ENCODE measurements at places on chromosomes 13 and 19.

DNA sequence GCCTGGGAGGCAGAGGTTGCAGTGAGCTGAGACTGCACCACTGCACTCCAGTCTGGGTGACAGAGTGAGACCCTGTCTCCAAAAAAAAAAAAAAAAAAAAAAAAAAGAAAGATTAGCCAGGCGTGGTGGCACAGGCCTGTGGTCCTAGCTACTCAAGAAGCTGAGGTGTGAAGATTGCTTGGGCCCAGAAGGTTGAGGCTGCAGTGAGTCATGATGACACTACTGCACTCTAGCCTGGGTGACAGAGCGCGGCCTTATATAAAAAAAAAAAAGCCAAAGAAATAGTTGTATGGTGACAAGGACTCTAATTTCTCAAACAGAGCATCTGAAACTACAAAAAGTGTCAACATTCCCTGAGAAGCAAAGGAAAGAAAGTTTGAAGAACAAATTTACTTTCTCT, 3.4 kb downstream of the PBX4 start:
- peak; percentile 58 for DNase-seq

- no peak for DNase-seq
These were observed 17.2 kb upstream of the ZBTB7A start for GRCh38 chr19:4083677-4084546.

DNA sequence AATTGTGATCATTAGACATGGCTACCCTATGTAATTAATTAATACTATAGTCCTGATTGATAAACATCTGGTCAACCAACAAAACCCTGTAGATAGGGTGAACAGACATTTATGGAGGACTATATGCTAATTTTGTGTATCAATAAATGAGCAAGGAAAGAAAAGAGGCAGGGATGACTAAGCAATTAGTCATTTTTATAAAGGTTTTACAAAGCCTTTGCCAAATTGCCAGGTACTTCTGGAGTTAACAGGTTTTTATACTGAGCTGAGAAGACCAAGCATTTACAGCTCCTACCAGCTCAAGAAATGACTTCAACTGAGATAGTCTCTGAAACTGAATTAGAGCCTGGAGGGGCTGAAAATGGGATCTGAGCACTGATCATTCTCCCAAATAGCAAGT, 186.8 kb upstream of the PRR20A start:
- DNase-seq: no peak

- DNase-seq: peak; percentile 35
These were observed 603 bp downstream of the TM9SF2 start for GRCh38 chr13:99501848-99502301.

- DNase-seq: peak; percentile 73
These were observed 122.2 kb downstream of the KDM4B start for GRCh38 chr19:5091018-5091683.

DNA sequence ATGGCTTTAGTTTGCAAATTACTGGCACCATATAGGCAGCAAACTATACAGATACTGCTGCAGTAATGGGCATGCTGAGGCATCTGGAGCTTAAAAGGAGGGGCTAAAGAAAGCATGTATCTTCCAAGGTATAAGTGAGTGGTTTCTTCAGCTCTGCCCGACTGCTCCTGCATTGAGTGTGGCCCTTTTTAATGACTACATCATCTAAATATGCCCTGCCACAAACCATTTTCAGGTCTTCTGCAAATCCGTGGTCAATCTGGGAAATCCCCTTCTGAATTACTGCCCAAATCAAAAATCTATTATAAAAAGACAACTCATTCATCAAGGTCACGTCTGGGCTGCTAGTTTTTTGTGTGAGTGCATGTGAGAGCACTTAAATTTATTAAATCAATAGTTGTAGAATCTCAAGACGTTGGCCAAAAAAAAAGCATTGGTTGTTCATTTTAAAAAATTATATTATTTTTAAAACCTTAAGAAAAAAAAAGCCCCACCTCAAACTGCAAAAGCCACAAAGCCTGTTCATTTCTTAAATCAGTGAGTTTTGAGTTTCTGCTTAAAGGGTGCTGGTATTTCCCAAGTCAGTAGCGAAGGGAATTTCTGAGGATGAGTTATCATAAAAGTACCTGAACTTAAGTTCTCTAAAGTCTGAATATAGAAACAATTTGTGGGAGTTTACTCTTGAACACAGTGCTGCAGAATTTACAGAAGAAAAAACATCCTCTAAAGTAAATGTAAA, 16.3 kb downstream of the LCP1 start:
- no peak for DNase-seq

GRCh38 chr19:51359294-51359693, 6.9 kb downstream of the ETFB start:
- DNase-seq: peak; percentile 90

DNA sequence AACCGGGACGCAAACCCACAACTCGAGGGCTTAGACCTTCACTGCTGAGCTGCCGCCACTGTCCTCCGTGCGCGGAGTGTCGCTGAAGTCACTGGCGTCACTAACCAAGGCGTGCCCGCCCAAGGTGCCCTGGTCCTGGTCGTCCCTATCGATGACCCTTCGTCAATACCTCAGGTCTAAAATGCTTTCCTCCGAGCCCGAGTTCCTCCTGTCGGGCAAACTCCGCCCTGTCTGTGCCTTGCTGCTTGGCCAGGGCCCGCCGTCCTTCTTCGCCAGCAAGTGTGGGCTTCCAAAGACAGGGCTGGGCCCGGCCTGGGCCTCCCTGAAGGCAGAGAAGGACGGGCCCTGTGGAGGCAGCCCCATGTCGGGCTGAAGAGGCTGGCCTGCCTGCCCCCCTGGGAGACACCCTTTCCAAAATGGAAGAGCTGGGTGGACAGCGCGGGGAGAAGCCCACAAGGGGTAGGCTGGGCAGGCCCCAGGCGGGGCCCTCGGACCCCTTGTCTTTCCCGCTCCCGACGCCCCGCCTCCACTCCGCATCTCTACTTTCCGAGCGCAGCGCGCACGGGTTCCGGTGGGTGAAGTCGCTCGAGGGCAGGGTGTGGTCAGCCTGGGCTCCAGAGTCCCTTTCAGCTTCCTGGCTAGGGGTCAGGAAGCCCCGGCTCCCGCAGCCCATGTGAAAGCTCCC, 13.4 kb downstream of the RB1 start:
- no peak for DNase-seq

DNA sequence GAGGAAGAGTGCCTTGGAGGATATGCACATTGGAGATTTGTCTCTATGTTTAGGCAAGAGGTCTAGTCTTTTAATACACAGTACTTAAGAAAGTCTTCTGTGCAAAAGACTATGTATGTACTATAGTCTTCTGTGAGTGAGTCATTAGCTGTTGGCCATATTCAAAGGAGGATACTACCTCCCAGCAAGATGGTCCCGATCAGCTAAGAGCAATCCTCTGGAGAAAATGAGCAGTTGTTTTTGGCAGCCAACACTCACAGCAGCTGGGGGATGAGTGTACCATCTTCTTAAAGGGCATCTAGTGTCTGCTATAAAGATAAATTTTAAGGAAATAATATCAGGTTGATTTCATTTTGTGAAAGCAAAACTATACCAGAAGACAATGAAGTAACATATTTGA, 487.8 kb downstream of the KCTD12 start:
- no peak for DNase-seq

DNA sequence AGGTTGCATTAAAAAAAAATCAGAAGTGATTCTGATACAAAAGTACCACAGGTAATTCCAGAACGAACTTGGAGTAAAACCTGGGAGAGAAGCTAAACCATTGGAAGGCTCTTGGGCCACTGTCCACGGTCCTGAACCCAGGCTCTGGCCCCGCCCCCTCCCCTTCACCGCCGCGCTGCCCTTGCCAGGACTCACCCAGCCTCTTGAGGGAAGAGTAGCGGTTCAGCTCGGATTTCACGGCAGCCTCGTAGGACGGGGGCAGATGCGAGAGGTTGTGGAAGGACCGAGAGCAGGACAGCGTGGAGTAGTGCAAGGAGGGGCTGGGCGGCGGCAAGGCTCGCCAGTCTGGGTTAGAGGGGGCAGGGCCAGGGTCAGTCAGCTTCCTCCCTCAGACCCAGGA, 5.7 kb downstream of the SHISA7 start:
- DNase-seq: peak; percentile 39

DNA sequence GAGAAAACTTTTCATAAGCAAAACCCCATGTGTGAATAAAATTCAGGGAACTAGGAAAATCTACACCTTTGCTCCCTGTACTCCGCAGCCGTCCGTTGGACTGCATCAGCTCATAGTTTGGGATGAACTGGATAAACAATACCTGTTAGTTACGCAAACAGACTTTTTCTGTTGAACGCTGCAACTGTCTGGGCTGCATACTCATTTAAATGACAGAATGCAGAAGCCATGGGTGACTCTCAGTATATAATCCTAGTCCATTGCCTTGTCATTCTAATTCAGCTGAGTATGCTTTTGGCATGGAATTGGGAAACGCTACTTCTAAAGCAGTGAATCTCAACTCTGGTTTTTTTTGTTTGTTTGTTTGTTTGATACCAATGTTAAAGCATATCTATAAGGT, 151.6 kb downstream of the SLITRK1 start:
- DNase-seq: no peak

DNA sequence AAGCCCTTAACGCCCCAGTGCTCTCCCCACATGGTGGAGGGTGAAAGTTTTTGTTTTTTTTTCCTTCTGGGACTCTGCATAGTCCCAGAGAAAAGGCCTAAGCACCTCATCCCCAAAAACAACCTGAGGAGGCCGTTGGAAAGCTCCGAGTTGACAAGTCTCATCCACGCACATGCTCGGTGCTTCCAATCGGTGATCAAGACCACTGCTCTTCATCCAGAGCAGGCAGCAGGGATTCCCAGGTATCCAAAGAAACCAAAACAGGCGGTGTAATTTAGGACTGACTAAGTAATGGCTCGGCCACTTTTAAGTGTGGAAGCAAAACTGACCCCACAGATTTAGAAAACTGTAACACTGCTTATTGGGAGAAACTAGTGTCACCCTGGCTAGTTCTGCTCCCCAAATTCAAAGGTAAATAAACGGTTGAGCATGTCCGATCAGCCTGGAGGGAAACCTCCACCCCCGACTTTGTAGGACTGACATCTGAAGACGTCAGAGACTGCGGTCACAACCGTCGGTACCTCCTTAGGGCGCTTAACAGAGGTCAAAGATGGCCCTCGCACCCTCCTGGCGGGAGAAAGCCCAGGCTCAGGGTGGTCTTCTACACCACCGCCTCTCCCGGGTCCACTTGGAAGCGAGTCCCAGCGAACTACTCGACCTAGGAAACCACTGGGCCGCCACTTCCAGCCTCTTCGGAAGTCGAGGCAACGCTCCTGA, 997 bp upstream of the ZNF446 start:
- no peak for DNase-seq

- no peak for DNase-seq
These were observed 457.3 kb downstream of the EFNB2 start for GRCh38 chr13:106078191-106078590.

- DNase-seq: no peak
These were observed 4.7 kb upstream of the CD79A start for GRCh38 chr19:41872384-41872774.

DNA sequence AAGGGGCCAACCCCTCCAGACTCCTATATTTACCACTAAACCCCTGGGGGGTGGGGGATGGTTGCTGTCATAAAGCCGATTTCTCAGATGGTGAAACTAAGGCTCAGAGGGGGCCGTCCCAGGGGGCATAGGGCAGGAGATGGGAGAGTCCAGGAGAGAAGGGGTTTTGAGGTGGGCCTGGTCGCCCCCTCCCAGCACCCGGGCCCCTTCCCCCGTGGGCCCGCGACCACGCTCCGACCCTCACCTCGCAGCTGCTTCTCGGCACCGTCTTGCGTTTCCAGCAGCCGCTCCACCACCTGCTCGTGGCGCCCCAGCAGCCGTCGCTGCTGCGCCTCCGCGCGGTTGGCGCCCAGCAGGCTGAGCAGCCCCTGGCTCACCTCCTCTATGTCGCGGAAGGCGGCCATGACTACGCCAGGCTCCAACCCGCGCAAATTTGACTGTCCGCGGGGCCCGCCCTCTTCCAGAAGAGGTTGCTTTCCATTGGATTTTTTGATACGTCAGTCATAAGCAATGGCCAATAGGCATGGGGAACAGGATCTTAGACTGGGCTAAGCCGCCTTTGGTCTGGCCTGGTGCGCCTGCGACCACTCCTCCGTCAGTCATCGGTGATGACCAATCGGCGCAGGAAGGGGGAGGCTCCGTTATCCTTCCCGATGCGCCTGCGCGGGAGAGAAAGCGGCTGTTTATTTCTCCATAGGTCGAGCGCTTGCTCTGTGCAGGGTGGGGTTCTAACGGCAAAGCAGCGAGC, at the start of gene SPC24:
Gene SPC24 (minus strand): TSS at position 410 of the 748 bp plus-strand sequence. CDS start 6 bp downstream, at position 404.
- DNase-seq: peak; percentile 98

DNA sequence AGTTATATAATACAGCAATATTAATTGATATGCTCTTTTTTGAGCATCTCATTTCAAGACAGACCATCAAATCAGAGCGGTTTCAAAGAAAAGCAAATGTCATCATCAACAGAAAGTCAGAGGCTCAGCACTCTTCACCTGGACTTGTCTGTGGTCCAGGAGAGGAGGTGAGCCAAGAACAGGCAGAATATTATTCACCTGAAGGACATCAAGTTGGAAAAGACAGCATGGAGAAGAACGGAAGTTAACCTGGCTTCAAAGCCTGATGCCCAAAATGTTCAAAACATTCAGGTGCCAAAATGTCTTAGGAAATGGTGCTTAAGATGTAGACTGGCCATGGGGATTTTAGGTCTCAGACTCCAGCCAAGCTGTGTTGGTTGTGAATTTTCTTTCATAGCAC, 40.7 kb downstream of the FGF14 start:
- no peak for DNase-seq

DNA sequence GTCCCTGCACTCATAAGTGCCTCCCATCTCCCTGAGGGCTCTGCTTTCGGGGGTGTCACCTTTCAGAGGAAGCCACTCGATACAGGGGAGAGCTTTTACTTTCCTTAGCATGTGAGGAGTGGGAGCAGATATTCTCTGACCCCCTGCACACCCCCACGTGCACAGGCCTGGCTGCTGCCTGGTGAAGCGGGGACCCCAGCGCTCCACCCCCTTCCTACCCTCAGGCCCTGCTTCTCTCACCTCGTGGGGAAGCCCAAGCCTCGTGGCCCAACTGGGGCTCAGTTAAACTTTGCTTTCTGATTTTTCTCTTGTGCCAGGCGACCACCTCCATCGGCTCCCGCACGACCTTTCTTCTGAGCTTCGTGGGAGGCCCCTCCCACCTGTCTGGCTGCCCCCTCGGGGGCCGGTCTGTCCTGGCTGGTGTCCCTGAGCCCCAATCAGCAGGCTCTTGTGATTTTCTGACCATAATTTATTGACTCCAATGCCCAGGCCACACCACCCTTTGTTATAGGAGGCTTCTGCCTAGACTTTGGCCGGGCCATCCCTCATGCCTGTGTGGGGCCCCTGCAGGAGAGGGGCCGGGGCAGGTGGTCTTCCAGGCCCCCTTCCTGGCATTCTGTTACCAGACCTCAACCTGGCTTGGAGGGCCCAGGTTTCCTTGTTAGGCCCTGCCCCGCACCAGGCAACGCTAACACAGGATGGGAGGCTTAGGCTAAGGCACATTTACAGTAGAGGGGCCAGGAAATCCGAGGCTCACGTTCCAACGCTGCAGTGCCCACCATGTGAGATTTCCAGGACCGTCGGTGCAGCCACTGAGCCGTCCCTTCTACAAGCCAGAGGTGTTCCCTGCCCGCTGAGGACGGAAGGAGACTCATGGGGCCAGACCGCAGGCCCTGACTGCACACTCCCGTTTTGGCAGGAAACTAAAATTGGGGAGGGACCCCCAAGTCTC, 3.7 kb downstream of the TMED1 start:
- DNase-seq: no peak

All from AG10803 (cell line).